Activated CD4-positive, alpha-beta T cell treated with anti-CD3 and anti-CD28 coated beads, Interleukin-2, amount 50 U/mL, for 24 hours (primary cell): ENCODE measurements at places on chromosomes 6 and 20.

- no peak for DNase-seq
Measured at GRCh38 chr6:136438441-136438840, 111.8 kb downstream of the MAP7 start.

- DNase-seq = no peak
Measured at GRCh38 chr20:20267685-20268370, 100.1 kb upstream of the INSM1 start.

DNA sequence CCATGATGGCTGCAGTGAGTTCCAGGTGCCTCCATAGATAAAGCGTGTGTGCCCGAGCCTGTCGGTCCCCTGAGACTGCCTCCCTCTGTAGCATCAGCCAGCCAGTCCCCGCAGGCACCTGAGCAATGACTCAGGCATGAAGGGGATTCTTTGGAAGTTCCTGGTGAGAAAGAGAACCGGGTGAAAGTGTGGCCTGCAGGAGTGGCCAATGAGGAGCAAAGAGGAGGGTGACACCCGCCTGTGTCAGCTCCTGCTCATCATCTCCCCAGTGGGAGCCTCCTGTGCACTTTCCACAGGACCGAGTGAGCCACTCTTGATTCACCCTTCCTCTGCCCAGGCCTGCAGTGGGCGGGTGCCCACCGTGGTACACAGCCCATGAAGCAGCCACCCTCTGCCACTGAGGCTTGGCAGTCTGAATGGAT lies 71.2 kb upstream of the PTPN1 start:
- DNase-seq = no peak

GRCh38 chr6:139713900-139714506 lies 339.6 kb upstream of the CITED2 start:
- DNase-seq = no peak
